Uterus (tissue), 4 donors: ENCODE measurements at places on chromosomes 7 and 10.

DNA sequence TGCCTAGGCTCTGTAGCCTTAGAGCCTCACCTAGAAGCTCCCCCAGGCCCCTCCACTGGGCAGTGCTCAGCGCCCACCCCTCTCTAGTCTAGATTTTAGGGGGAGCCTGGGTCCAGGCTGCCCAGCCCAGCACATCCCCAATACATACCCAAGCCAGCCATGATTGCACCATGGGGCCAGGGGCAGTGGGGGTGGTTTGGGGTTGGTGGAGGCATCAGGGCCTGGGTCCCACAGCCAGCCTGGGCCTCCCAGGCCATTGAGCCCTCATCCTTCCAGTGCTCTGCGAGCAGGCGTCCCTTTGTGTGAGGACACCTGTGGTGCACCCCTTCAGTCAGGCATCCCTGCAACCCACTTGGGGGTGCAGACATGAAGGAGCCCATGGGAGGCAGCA lies 76.9 kb upstream of the RET start:
- DNase-seq = no peak

GRCh38 chr10:89224739-89225443 lies 17.8 kb upstream of the CH25H start:
- peak; percentile 30 for DNase-seq

DNA sequence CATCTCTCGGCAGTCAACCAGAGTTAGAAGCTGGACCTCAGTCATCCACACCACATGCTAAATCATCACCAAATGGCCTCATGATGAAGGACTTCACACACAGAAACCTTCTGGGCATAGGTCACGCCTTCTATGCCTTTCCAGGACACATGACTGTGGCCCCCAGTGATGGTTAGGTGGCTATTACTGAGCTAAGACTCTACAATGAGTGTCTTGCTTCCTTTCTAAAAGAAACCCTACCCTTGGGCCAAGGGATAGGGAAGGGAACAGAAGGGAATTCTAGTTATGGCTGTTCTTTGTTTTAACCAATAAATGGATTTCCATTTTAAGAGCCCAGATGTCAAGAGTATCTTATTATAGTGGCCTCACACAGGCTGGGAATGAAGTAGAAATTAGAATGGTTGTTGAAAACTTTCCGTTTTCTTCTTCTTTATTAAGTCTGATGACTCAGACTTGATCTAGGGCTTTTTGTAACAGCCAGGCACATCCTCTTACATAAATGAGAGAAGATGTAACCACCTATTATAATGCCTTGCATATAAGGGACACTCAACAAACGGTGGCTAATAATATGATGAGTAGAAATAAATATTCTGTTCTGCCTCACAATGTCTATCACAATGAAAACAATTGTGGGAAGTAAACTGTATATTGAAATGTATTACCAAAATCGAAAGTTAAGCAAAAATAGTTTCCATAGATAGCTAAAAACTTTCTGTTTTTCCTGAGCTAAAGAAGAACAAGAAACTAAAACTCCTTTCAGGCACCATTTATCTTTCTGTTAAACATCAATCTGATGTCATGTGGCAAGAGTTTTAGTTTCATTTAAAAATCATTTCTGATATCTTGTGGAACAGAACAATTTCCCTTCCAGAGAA lies 62.5 kb upstream of the TOMM7 start:
- no peak for DNase-seq

DNA sequence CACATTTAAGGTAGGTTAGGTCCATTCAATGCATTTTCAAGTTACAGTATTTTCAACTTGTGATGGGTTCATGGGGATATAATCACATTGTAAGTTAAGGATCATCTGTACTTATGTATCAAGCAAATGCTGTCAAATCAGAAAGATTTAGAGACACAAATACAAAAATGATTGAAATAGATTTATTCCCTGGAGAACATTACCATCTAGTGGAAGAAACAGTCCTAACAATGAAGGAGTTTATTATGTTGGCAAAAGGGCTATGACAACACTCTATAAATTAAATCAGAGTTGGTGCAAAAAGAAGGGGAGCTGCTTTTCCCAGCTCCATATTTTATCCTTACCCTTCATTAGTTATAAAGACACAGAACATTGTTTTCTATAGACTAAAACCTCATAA lies 69.0 kb downstream of the PRSS58 start:
- no peak for DNase-seq

GRCh38 chr10:78846760-78847159 lies 222.0 kb upstream of the ZMIZ1 start:
- DNase-seq = no peak
